NCI-H510A treated with DMSO at 0.1 percent for 48 hours (cell line): ENCODE measurements at places on chromosomes 16 and 17.

- DNase-seq: no peak
Measured at GRCh38 chr16:58495521-58496331, 4.2 kb upstream of the NDRG4 start.

GRCh38 chr17:81371910-81372760 is 23.1 kb upstream of the BAHCC1 start:
- DNase-seq: no peak

DNA sequence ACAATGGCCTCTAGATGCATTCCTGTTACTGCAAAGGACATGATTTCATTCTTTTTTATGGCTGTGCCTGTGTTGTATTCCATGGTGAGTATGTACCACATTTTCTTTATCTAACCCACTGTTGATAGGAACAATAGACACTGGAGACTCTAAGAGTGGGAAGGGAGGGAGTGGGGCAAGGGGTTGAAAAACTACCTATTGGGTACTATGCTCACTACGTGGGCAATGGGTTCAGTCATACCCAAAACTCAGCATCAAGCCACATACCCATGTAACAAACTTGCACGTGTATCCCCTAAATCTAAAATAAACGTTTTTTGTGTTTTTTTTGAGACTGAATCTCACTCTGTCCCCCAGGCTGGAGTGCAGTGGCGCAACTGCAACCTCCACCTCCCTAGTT is 47.1 kb upstream of the SCNN1B start:
- no peak for DNase-seq

- DNase-seq: no peak
Measured at GRCh38 chr17:28133562-28133970, 91.1 kb downstream of the NLK start.

GRCh38 chr17:44850025-44850424 is 2.3 kb downstream of the HIGD1B start:
- DNase-seq: no peak

DNA sequence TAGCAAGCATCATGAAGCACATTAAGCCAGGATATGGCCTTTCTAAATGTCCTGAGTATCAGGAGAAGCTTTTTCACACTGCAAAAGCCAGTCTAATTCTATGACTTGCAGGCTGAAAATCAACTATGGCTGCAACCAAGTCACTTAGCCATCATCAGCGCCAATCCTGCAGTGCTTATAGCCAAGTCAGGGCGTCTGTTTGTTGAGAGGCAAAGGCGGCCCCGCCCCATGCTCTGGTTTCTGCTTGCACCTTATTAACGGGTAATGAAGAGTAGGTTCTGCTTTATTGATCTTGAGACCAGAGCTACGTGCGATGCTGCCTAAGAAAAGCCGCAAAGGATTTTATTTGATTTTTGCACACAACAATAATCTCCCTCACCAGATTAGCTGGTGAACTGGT is 88.4 kb downstream of the CDH13 start:
- no peak for DNase-seq

DNA sequence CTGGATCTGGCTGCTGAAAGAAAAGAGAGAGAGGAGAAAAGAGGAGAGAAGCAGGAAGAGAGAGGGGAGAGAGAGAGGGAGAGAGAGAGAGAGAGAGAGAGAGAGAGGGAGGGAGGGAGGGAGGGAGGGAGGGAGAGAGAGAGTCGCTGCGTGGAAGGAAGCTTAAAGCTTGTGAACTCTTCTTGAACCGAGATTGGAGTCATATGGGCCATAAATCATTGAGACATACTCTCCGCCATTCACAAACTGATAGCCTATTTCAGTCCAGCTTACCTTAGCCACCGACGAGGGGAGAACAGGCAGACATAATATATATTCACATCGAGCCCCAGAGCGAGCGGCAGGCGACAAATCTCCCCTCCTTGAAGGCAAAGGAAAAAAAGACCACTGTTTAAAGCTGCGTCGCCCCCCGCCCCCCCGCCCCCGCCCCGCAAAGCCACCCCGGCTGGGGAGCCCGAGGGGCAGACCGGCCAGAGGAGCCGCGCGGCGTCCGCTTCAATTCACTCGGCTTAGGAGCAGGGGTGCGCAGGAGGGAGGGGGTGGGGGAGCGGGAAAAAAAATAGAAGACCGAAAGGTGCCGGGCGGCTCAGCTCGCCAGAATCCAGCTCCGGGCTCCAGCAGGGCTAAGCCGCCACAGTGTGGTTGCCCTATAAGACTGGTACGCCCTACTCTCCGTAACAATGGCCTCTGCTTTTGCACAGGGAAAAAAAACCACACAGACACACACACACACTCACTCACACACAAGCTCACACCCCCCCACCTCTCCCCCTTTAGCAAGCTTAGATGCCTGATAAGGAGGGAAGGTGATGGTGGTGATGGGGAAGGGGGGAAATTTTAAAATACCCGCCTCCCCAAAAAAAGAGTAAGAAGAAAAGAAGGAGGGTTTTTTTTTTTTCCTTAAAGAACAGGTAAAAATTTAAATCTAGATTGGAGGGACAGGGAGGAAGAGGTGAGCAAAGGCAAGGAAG is 10.6 kb upstream of the HOXB2 start:
- DNase-seq: peak; percentile 88

DNA sequence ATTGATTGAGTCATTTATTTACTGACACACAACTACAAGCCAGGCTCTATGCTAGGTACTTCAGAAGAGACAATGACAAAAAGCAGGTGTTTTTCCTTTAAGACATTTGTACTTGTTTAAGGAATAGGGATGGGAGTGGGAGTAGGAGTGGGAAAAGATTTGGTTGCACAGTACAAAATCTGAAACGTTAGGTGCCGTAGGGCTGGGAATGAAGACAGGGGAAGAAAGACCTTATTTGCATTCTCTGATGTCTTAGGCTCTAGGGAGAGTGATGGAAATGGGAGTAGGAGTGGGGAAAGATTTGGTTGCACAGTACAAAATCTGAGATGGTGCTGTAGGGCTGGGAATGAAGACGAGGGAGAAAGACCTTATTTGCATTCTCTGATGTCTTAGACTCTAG is 28.7 kb upstream of the OR4D1 start:
- DNase-seq: no peak

DNA sequence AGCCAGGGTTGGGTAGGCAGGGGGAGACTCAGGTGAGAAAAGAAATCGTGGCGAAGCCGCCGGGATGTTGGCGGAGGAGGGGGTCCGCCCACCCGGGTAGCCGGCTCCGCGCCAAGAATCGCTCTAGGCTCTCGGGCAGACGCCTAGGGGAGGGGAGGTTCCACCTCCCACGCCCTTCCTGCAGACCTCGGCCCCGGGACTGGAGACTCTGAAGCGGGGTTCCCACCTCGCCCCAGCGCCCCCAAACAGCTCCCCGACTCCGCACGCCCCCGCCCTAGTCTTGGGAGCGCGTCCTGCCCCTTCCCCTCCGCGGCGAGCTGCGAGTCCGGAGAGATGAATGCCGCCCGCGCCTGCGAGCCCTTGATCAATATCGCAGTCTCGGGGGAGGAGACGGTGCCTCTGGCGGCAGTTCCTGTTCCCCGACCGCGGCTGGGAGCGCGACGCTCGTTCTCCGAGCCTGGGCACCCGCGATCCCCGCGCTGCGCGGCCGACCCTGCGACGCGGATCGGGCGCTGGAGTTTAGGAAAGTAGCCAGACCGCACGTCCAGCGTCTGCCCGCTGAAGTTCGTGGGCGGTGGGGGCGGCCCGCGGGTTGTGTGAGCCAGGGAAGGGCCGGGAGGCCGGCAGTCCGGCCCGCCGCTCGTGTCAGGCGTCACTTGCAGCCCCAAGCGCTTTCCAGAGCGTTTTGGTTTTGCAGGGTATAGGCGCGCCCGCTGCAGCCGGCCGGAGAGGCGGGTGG is 790 bp downstream of the CRHR1 start:
- DNase-seq: peak; percentile 30

DNA sequence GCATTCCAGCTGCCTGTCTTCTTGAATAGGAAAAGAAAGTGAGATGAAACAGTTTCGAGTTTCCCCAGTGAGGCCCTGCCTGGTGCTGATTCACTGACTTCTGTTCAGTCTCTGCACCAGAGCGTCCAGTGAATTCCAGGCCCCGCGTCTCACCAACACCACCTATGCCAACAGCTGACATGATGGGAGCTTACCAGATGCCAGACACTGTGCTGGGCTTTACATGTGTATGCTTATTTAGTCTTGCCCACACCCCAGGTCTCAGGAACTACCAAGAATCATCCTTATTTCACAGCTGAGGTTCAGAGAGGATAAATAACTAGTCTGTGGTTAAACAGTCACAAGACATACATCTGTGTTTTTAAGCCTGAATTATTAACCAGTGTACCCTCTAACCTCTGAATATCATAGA is 29.1 kb upstream of the IRX6 start:
- DNase-seq: no peak
